ENCODE measurements at places on chromosomes 3 and 15.

GRCh38 chr15:42152196-42152920 is 4.1 kb downstream of the PLA2G4F start:
- DNase-seq = no peak

GRCh38 chr3:81393251-81393650 is 368.2 kb downstream of the GBE1 start:
- DNase-seq = no peak

GRCh38 chr15:57152666-57153539 is 223.4 kb upstream of the CGNL1 start:
- DNase-seq = no peak

DNA sequence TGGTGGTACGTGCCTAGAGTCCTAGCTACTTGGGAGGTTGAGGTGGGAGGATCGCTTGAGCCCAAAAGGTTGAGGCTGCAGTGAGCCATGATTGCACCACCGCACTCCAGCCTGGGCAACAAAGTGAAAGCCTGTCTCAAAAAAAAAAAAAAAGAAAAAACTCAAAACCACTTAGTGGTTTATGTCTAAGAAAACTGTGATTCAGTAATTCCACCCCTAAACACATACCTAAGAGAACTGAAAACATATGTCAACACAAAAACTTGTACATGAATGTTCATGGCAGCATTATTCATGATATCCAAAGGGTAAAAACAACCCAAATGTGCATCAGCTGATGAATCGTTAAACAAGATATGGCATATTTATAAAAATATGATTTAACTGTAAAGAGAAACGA is 14.3 kb downstream of the SPG21 start:
- DNase-seq = no peak

GRCh38 chr3:126612479-126613205 is 42.3 kb downstream of the TXNRD3 start:
- no peak for DNase-seq

- DNase-seq = no peak
These were observed 280.6 kb downstream of the ARRDC4 start for GRCh38 chr15:98241032-98241554.

GRCh38 chr15:53535886-53536285 is 223.6 kb downstream of the WDR72 start:
- no peak for DNase-seq

GRCh38 chr3:195773956-195774537 is 37.7 kb downstream of the MUC4 start:
- no peak for DNase-seq

DNA sequence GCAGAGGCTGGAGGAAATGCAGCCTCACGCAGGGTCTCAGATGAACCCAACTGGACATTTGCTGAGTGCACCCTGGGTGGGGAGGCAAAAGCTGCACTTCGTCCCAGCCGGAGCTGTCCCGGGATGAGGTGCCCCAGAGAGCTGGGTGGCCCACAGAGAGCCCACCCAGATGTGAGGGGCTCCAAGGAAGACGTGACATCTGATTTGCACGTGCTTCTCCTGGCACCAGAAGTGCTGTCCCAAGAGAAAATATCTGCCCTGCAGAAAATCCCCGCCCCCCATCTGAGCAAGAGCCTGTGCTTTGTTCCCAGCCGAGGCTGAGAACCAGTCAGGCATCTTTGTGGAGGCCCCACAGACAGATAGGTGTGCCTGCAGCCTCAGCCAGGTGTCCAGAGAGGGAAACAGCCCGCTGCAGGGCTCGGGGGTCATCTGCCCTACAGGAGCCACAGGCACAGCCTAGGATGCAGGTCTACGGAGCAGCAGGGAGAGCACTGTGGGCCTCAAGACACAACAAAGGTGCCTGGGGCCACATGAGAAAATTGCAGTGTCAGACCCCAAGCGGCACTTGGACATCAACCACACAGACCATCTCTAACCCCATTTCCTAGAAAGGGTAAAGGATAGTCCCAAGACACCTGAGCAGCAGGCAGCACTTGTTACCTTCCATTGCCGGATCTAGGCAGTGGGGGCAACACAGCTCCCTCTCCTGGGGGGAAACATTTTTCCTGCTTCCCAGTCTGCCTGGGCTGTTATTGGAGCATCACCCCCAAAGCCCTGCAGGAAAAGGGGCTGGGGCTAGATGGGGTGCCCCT is 5.8 kb downstream of the TMIE start:
- peak; percentile 39 for DNase-seq

DNA sequence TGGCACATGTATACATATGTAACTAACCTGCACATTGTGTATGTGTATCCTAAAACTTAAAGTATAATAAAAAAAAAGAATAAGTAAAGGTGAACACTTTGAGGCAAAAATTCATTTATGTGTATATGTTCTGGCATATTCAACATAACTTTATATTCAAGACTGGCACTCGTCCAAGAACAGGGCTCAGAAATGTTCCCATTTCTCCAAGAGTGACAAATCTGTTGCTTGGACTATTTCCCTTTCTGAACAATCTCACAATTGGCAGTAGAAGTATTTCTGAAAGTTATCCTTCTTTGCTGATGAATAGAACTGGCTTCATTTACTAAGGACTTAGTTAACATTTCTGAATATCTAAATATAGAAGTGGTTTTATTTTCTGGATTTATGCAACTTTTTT is 212.8 kb downstream of the ADAMTSL3 start:
- DNase-seq = no peak

DNA sequence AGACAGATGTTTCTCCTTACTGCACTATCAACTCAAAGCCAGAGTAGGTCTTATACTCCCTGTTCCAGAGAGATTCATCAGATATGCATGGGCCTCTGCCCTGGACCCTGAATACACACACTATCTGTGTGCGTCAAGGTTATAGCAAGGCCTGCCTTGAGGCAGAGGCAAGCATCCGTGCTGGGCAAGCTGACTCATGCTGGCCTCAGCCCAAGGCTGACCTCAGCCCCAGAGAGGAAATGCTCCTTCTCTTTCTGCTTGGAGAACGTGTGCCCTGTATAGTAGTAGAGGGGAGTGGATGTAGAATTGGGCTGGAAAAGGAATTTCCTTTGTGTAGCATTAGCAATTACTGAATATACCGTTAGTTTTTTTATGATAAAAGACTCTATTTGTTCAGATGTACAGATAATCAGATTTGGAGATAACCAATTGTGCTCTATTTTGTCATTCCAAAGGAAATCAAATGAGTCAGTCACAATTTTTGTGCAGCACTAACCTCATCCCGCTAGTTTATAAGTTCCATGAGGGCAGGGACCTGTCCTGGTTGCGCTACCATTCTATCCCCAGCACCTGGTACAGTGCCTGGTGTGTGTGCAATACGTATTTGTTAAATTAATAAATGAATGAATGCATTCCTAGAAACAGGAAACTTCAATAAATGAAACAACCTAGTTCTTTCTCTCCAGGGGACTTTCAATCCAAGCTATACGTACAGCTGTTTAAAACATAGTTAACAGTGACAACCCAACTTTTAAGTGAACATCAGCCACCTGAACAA is 13.3 kb upstream of the PAQR9 start:
- peak; percentile 91 for DNase-seq

- no peak for DNase-seq
These were observed 17.8 kb downstream of the FLNB start for GRCh38 chr3:58025837-58026569.

DNA sequence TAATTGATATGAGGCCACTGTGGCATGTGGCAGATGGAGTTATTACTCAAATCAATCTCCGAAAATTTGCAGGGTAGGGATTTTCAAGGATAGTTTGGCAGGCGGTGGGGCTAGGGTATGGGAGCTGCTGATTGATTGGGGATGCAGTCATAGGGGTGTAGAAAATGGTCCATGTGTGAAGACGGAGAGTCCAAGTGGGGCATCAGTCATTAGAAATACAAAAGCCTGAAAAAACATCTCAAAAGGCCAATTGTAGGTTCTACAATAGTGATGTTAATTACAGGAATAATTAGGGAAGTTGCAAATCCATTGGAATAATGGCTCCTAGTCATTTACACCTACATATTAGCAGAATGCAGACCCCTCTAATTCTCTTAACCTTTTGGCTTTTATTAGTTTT is 4.9 kb downstream of the LEKR1 start:
- DNase-seq = no peak

- peak; percentile 44 for DNase-seq
These were observed 1396.5 kb downstream of the OTOL1 start for GRCh38 chr3:162892921-162893793.

DNA sequence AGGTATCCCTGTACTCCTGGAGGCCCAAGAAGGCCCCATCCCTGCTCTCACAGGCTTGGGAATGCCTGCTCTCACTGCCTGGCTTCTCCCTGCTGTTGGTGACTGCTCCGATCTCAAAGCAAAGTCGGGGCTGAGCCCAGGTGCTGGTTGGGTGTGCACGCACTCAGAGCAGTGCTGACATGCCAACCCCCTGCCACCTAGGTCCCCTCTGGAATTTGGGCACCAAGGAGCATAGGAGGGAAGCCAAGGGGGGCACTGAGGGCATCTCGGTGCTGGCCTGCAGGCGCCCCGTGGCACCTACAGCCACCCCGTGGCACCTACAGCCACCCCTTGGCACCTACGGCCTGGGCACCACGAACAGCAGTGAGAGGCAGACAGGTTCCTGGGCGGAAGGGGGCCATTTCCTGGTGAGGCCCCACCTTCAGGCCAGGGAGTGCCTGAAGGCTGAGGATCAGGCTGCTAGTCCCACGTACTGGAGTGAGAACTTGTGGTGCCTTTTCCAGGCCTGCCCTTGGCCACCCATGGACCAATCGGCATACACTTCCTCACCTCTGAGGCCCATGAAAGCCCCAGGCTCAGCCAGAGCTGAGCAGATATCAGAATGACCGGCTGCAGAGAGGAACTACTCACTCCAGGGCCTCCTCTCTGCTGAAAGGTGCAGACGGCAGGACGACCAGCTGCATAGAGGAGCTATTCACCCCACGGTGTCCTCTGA is 15.6 kb upstream of the HTR3E start:
- no peak for DNase-seq

GRCh38 chr3:117611211-117611610 is 901.6 kb downstream of the TUSC7 start:
- DNase-seq = no peak

- no peak for DNase-seq
These were observed 38.2 kb downstream of the B3GALNT1 start for GRCh38 chr3:161066930-161067329.

DNA sequence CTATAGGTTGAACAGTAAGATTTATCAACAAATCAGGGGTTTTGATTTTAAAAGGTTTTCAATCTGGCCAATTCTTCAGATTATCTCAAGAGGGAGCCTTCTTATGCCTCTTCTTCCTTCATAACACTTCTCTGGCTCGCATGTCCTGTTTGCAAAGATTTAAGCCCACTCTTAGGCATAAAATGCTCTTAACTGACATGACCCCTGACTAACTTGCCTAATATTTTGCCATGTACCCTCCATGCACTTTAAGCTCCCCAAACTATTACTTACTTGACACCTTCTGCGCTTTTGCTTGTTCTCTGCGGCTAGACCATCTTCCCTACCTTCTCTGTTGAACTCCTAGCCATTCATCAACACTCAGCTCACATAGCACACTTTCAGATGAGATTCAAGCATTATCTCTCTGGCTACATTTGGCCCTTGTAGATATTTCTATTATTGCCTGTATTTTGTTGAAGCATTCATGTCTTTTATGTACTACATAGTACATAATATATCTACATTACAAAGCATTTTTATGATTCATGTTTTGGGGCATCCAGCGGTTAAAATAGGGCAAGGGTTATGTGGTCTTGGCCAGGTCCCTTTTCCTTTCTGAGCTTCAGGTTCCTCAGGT is 1.0 kb upstream of the ARIH1 start:
- DNase-seq = no peak

GRCh38 chr3:197375001-197375441 is 76.6 kb upstream of the DLG1 start:
- no peak for DNase-seq

- no peak for DNase-seq
These were observed 7.5 kb downstream of the ISLR start for GRCh38 chr15:74180881-74181602.

DNA sequence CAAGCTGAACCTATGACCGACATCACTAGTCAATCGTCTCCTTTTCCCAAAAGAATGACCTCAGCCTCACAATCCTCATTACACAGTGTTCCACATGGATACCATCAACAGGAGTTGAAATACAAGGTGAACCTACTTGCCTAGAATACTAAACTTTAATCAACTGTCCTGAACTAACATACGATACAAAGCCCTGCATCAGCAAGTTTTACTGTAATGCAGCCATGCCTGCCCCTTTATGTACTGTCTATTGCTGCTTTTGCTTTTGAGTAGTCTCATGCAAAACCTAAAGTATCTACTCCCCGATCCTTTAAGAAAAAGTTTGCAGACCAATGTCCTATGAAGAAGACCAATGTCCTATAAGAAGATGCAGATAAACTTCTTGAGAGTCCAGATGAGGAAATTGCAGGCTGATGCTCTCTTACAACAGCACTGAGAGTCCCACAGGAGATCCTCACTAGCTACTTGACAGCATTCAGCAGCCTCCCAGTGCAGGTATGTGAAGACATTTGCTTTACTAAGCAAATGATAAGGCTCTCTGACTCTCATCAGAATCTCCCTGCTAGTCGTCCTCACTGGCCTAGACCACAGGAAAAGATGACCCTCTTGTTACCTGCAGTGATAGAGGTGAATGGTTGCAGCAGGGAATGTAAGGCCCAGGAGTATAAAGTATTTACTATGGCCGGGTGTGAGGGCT is 23.6 kb downstream of the SUCLG2 start:
- DNase-seq = no peak

DNA sequence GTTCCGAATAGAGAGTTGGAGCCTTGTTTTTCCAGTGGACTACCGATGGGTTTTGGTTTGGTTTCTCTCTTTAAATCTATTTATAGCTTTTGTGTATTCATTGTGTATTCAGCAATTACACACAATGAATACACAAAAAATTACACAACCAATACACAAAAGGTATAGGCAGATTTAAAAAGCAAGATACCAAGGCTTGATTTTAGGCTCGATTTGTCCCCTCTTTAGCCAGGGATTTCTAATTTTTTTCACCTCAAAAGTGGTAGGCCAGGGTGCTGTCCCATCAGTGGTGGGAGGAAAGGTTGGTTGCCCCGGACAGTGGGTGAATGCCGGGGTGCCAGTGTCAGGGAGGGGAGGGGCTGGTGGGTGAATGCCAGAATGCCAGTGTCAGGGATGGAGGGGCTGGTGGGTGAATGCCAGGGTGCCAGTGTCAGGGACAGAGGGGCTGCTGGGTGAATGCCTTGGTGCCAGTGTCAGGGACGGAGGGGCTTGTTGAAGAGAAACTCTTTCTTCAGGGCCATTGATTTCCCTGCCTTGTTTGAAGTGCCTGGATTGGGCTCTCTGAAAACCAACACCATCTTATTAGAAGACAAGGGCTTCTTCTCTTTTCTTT is 186.2 kb downstream of the GOLGA6L6 start:
- no peak for DNase-seq

GRCh38 chr3:37032961-37033360 is 39.6 kb downstream of the MLH1 start:
- no peak for DNase-seq

Data from Calu3 (cell line).